ENCODE measurements at places on chromosomes 4 and X.

GRCh38 chrX:1661048-1661921 is 46.4 kb downstream of the ASMT start:
- peak; percentile 83 for DNase-seq

DNA sequence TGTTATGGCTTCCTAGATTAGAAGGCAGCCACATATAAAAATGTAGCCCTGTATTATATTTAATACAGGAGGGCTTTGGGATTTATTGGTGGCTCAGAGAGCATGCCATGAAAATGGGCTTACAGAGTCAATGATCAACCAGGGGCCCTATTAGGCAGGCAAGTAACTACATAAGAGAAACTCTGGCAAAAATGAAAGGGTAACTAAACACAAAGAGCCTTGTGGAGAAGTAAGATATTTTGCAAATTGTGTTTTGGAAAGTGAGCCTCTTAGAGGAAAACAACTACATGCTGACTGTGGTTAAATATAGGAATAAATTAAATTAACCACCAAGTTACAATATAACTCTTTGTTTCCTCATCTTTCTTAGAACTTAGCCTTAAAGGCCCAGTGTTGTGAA is 5.5 kb downstream of the SAT1 start:
- no peak for DNase-seq

- no peak for DNase-seq
These were observed 327.0 kb upstream of the DKK2 start for GRCh38 chr4:107363125-107363524.

- DNase-seq = no peak
These were observed 8.2 kb downstream of the PRRG3 start for GRCh38 chrX:151703487-151703886.

GRCh38 chrX:129640737-129641136 is 14.0 kb downstream of the APLN start:
- no peak for DNase-seq

- DNase-seq = no peak
These were observed 15.3 kb downstream of the PGRMC1 start for GRCh38 chrX:119251386-119251785.

Data from activated CD4-positive, alpha-beta T cell treated with anti-CD3 and anti-CD28 coated beads for 24 hours (primary cell).